ENCODE measurements at places on chromosomes 2 and 18. TPM values are rescaled to one million over a fixed set of nuclear protein-coding genes. Genes with fewer than 3 reads are reported as not detected.
A peak's percentile ranks its signal among the peaks of the same experiment; 100 is the strongest.

DNA sequence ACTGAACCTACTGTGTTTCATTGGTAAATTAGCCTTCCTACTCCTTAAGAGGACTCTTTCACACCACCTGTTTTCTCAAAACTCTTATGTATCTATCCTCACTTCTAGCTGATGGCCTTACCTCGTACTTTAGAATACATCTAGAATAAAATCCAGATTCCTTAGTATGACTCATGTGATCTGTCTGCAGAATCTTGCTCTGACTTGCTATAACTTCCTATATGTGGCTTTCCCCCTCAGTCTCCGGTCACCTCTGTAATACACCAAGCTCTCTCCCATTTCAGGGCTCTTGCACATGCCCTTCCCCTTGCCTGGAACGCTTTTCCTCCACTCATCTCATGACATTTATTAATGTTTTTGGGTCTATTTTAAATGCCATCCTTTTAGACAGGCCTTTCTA is 95.6 kb upstream of the LHCGR start:
- DNase-seq = no peak

GRCh38 chr2:176892676-176893226 is 319.8 kb upstream of the HNRNPA3 start:
- no peak for DNase-seq

GRCh38 chr2:210477496-210477895 is 937 bp upstream of the LANCL1 start:
- DNase-seq = no peak

- DNase-seq = peak; percentile 62
Measured at GRCh38 chr2:64203858-64204632, 59.8 kb upstream of the PELI1 start.

GRCh38 chr2:210459880-210460279 is 16.7 kb downstream of the LANCL1 start:
- DNase-seq = no peak

GRCh38 chr2:237480988-237481525 is 6.0 kb upstream of the MLPH start:
- DNase-seq = no peak

GRCh38 chr2:168165397-168165796 is 82.0 kb downstream of the STK39 start:
- peak; percentile 61 for DNase-seq

DNA sequence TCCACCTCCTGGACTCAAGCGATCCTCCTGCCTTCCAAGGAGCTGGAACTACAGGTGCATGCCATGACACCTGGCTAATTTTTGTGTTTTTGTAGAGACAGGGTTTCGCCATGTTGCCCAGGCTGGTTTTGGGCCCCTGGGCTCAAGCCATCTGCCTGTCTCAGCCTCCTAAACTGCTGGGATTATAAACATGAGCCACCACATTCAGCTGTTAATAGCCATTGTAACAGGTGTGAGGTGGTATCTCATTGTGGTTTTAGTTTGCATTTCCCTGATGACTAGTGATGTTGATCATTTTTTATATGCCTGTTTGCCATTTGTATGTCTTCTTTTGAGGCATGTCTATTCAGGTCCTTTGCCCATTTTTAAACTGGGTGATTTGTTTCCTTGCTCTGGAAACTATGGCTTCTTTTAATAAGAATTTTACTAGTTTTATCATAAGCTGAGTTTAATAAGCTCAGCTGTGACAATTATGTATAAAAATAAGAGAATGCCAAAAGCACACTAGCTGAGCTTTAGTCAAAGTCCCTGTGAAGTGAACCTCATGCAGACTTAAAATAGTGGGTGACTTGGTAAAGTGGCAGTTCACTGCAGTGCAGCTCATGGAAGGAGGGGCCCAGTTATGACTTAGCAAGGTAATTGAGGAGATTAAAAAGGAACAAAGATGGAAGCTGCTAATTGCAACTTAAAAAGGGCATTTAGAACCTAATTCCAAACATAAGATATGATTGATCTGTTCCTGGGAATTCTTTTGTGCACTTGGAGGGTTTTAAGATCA is 465.1 kb downstream of the TGIF1 start:
- no peak for DNase-seq

DNA sequence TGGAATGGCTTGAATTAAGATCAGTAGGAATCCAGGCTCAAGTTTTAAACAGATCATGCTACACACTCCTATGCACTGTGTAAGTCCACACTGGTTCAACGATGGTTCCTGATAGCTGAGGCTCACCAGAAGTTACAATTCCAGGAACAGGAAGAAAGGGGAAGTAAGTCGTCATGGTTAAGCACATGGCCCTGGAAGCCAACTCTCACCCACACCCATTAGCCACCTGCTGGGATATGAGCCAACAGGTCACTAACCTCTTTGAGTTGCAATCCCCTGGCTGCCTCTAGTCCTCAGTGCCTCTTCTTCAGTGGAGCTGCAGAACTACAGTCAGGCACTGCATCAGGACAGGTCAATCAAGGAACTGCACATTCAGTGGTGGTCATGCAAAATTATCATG is 133.5 kb downstream of the TMEM182 start:
- no peak for DNase-seq

DNA sequence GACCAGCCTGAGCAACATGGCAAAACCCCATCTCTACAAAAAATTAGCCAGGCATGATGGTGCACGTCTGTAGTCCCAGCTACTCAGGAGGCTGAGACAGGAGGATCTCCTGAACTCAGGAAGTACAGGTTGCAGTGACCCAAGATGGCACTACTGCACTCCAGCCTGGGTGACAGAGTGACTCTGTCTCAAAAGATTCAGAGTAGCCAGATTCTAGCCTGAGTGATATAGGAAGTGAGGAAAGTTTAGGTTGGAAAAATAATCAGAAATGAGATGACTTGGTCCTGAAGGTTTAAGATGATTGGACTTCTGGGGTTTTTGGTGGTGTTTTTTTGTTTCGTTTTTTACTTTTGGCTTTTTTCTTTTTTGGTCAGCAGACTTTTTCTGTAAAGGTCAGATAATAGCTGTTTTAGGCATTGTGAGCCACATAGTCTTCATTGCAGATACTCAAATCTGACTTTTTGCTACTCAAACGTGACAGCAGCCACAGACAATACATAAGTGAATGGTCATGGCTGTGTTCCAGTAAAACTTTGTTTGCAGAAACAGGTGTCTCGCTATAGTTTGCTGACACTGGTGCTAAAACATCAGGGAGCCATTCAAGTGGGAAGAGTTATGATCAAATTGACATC is 104.1 kb upstream of the UBXN4 start:
- DNase-seq = no peak

DNA sequence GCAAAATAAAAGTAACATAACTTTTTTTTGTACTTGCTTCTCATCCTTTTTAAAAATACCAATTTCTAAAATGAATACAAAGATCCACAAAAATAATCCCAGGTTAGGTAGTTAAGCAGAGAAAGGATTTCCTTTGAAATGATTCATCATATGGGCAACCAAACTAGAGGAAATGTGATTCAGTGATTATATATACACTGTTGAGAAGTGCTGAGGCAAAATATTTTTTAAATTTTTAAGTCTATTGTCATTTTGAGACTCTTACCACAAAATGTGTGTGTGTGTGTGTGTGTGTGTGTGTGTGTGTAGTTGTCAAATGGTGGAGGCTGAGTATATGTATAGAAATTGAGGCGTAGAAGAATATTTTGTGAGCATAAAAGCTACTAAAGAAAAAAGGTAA is 1075.3 kb downstream of the LRP1B start:
- DNase-seq = peak; percentile 77

DNA sequence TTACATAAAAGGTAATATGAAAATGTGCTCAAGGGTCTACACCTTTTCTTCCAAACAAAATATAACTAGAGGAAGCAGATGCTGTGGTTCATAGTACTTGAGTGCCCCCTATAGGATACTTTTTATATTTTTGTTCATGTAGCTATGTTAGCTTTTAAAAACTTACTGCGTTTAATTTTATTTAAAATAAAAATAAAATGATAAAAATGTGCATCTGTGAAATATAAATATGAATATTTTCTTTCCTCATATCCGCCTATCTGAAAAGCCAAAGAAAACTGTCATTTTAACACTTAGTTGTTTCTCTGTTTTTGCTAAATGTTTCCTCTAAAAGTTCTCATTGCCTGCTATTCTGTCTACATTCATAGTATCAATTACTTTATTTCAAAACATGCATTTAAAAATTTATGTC is 9.6 kb upstream of the LRP1B start:
- peak; percentile 36 for DNase-seq

DNA sequence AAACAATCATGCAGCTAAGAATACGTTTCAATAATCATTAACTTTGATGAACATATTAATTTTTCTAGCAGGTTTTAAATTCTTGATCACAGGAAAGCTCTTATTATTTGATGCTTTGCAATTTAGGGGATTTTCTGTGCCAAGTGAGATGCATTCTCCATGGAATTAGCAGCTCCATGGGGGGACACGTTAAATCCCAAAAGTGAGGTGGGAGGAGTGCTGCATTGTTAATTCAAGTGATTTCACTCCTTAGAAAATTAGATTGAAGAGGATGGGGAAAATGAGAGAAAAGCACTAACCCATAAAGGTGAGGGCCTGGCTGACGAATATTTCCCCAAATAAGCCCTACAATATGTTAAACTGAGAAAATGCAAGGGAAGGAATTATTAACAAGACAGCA is 69.2 kb downstream of the ACVR1C start:
- no peak for DNase-seq

Gene ACMSD
- not detected for total RNA-seq

Gene TXNDC2
- not detected for total RNA-seq

Gene POTEF
- total RNA-seq = 0.09 TPM

Gene WDSUB1
- total RNA-seq = 7.3 TPM

Gene TMEM198
- not detected for total RNA-seq

Gene COLEC11
- total RNA-seq = not detected

Gene MSTN
- not detected for total RNA-seq

Gene OTX1
- total RNA-seq = not detected

Measured in endothelial cell of umbilical vein (primary cell).